ENCODE measurements at places on chromosomes 6 and 20. TPM values are rescaled to one million over a fixed set of nuclear protein-coding genes. Genes with fewer than 3 reads are reported as not detected.

The BCLAF1 gene
- 257 TPM for total RNA-seq

The SLC12A5 gene
- 8.7 TPM for total RNA-seq

The OR2J3 gene
- not detected for total RNA-seq

The IRF4 gene
- 0.31 TPM for total RNA-seq

The EYA4 gene
- not detected for total RNA-seq

- no peak overlapping the region for H3K27ac ChIP-seq
- no peaks in the 10 kb centered on the region for H3K36me3 ChIP-seq
- no peaks in the 10 kb centered on the region for H3K4me1 ChIP-seq
- H3K4me3 ChIP-seq = no peak overlapping the region
- H3K27me3 ChIP-seq = no peaks in the 10 kb centered on the region
These were observed 23.7 kb upstream of the SLC23A2 start for GRCh38 chr20:5024982-5025381.

DNA sequence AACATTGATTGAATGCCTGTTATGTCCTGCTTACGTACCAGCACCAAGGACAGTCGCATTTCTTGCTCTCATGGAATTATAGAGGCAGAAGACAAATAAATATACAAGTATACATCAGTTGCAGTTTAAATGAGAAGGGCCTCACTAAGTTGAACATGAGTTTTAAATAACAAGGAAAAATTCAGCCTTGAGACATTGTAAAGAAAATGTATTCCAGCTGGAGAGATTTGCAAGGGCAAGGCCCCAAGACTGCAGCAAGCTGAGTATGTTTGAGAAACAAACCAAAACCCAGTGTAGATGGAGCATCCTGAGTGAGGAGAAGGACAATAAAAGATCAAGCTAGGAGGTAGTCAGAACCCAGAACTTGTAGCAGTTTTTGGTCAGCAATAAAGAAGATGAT is 123.2 kb upstream of the BMP5 start:
- DNase-seq = no peak
- no peak overlapping the region for H3K4me3 ChIP-seq
- H3K36me3 ChIP-seq = peaks cover 16% of the 10 kb centered on the region
- no peaks in the 10 kb centered on the region for H3K27me3 ChIP-seq
- H3K4me1 ChIP-seq = no peaks in the 10 kb centered on the region
- H3K27ac ChIP-seq = no peak overlapping the region

GRCh38 chr6:125558241-125558843 is 191.1 kb upstream of the HEY2 start:
- H3K36me3 ChIP-seq = no peaks in the 10 kb centered on the region
- no peak overlapping the region for H3K27ac ChIP-seq
- DNase-seq = no peak
- H3K4me1 ChIP-seq = no peaks in the 10 kb centered on the region
- H3K27me3 ChIP-seq = no peaks in the 10 kb centered on the region

GRCh38 chr6:1436334-1437306 is 47.2 kb downstream of the FOXF2 start:
- H3K4me1 ChIP-seq = peaks cover 4% of the 10 kb centered on the region
- no peak overlapping the region for H3K4me3 ChIP-seq
- H3K27me3 ChIP-seq = no peaks in the 10 kb centered on the region
- DNase-seq = peak; percentile 44
- peaks cover 14% of the 10 kb centered on the region for H3K36me3 ChIP-seq

DNA sequence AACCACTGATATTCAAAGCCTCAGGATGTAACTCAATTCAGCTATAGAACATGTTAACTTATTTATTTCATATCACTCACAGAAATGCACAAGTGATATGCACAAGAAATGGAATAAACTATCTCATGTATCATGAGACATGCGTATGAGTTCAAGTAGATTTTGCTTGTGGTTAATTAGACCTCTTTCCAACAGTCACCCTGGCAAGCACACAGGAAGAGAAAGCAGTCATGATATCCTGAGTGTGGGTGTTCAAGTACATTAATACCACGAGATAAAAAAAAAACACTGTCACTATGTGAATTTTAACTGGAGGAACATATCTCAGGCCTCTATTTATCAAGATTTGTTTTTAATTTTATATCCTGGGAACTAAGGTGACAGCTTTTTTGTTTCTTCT is 64.2 kb downstream of the LAMP5 start:
- H3K27ac ChIP-seq = no peak overlapping the region
- no peak for DNase-seq
- H3K36me3 ChIP-seq = no peaks in the 10 kb centered on the region
- peaks cover 25% of the 10 kb centered on the region for H3K4me1 ChIP-seq
- H3K27me3 ChIP-seq = peaks cover 3% of the 10 kb centered on the region

GRCh38 chr6:112044856-112045255 is 9.0 kb upstream of the CCN6 start:
- peaks cover 7% of the 10 kb centered on the region for H3K36me3 ChIP-seq
- H3K27me3 ChIP-seq = no peaks in the 10 kb centered on the region

- DNase-seq = no peak
- no peaks in the 10 kb centered on the region for H3K36me3 ChIP-seq
- no peak overlapping the region for H3K4me3 ChIP-seq
- H3K27me3 ChIP-seq = no peaks in the 10 kb centered on the region
- H3K4me1 ChIP-seq = no peaks in the 10 kb centered on the region
These were observed 113.9 kb downstream of the SLC16A10 start for GRCh38 chr6:111201244-111201554.

DNA sequence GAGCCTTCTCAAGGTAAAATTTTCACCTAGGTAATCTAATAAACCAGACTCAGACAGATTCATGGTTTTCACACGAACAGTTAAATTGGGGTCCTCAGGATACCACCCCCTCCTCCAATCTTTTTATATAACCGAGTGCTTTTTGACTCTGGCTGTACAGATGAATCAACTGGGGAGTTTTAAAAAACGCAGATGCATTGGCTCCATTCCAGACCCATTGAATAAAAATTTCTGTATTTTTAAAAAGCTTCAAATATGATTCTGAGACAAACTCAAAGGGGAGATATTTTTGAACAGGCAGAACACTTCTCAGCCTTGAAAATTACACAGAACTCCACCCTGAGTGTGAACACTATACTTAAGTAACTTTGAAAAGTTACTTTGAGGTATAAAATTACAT is 7.2 kb downstream of the UTRN start:
- no peak overlapping the region for H3K4me3 ChIP-seq
- no peaks in the 10 kb centered on the region for H3K27me3 ChIP-seq
- peaks cover 20% of the 10 kb centered on the region for H3K36me3 ChIP-seq
- no peaks in the 10 kb centered on the region for H3K4me1 ChIP-seq
- DNase-seq = no peak
- H3K27ac ChIP-seq = no peak overlapping the region

GRCh38 chr6:7916959-7917358 is 6.4 kb upstream of the TXNDC5 start:
- no peaks in the 10 kb centered on the region for H3K36me3 ChIP-seq
- DNase-seq = no peak
- no peaks in the 10 kb centered on the region for H3K27me3 ChIP-seq
- no peak overlapping the region for H3K27ac ChIP-seq

GRCh38 chr6:40999569-40999968 is 39.5 kb downstream of the UNC5CL start:
- no peaks in the 10 kb centered on the region for H3K36me3 ChIP-seq
- H3K27ac ChIP-seq = no peak overlapping the region
- H3K4me3 ChIP-seq = no peak overlapping the region
- no peaks in the 10 kb centered on the region for H3K27me3 ChIP-seq
- H3K4me1 ChIP-seq = peaks cover 16% of the 10 kb centered on the region

DNA sequence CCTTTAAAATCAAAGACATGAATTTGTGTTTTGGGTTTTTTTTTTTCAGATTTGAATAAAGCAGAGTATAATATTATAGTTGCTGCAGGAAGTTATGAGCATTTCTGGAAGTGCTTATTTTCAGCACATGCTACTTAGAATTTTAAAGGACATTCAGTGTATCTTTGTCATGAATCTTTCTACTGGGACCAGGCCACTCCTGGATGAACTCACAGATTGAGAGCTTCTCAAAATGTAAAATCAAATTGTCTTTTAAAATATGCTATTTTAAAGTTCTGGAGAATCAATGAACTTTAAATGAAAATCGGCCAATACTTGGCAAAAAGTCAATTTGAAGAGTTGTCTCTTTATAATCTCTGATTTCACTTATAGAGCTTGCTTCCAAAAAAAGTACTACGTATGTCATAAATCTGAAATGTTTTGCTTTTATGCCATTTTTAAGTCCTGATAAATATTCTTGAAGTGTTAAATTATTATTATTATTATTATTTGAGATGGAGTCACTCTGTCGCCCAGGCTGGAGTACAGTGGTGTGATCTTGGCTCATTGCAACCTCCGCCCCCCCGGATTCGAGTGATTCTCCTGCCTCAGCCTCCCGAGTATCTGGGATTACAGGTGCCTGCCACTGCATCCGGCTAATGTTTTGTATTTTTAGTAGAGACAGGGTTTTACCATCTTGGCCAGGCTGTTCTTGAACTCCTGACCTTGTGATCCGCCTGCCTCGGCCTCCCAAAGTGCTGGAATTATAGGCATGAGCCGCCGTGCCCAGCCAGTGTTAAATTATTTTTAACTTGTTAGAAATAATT is 175.7 kb upstream of the AKAP12 start:
- no peak overlapping the region for H3K4me3 ChIP-seq
- no peak overlapping the region for H3K27ac ChIP-seq
- H3K4me1 ChIP-seq = no peaks in the 10 kb centered on the region
- H3K27me3 ChIP-seq = no peaks in the 10 kb centered on the region
- DNase-seq = no peak

Measured in H9 (cell line).